CD4-positive, alpha-beta T cell (primary cell): ENCODE measurements at places on chromosomes 3 and 15.

- DNase-seq = no peak
These were observed 276.4 kb downstream of the TBC1D5 start for GRCh38 chr3:17466028-17466427.

- peak; percentile 90 for DNase-seq
These were observed 10.5 kb downstream of the GNAI2 start for GRCh38 chr3:50246517-50246954.

- no peak for DNase-seq
These were observed 24.4 kb upstream of the CPOX start for GRCh38 chr3:98617841-98618240.

GRCh38 chr15:25182736-25183445 lies 228.1 kb downstream of the SNRPN start:
- no peak for DNase-seq

GRCh38 chr15:48592221-48592731 lies 53.2 kb downstream of the FBN1 start:
- DNase-seq = no peak

DNA sequence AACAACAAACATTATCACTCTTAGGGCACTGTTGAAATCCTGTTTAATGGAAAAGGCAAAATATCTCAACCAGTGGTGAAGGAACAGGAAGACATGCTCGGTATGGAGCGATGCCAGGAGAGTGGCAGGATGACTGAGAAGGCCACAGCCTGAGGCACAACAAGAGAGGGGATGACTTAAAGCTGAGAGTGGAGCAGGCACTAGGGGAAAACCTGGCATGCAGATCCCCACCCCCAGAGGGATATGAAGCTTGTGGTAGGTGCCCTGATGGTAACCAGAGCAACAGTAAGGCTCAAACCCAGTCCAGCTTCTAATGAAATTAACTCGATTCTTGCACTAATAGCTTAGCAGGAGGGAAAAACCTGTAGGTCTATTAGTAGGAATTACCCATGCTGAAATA lies 40.4 kb downstream of the LYSMD4 start:
- no peak for DNase-seq

- DNase-seq = no peak
These were observed 47.1 kb upstream of the AKAP13 start for GRCh38 chr15:85333132-85333831.
